ENCODE measurements at places on chromosomes 5 and 9.

DNA sequence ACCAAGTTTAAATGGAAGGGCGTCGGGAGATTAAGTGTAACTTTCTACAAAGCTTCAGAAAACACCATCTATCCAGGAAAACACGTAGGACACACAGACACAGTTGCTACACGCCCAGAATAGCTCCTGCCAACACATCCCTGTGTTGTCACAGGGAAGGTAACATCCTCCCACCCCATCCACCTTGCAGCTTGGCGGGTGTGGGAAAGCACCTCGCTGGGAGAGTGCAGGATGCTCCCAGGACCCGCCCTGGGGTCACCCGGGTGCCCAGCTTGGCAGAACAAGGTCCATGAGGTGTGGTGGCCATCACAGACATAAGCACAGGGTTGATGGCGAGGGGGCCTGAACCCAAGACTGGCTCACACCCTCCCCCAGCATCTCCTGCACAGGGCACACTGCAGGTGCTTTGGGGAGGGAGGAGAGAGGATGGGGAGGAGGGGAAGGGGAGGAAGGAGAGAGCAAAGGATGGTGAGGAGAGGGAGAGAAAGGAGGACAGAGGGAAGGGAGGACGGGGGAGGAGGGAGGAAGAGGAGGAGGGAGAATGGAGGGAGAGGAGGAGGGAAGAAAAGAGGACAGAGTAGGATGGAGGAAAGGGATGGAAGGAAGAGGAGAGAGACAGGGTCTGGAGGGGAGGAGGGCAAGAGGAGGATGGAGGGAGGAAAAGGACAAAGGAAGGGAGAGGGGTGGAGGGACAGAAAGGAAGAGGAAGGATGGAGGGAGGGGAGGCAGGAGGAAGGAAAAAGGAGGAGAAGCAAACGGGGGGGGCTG lies 37.2 kb downstream of the GOLM1 start:
- no peak for DNase-seq

DNA sequence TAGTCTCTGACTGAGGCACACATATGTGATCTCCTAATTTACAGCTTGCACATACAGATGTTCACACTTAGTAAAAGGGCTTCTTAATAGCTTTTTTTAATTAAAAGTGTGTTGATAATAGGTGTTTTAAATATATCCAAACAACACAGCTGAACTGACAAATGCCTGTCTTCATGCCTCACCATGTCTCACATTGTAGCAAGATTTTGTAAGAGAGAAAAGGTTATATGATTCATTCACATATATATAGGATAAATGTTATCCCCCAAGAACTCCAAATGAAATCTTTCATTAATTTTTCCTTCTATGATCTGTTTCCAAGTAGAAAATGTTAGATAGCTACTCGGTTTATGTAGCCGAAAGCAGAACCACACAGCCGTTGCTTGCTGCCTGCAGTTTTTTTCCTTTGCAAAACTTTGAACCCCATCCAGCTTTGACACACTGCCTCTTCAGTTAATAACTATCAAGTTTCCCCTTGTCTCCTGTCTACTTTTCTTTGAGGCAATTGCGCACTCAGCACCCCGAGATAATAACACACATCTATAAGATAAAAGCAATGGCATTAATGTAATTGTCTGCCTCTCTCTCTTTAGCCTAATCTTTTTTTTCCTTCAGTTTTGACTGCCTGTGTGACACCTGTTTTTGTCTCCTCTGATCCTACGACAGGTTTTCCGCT lies 299.2 kb downstream of the BNC2 start:
- DNase-seq: no peak

DNA sequence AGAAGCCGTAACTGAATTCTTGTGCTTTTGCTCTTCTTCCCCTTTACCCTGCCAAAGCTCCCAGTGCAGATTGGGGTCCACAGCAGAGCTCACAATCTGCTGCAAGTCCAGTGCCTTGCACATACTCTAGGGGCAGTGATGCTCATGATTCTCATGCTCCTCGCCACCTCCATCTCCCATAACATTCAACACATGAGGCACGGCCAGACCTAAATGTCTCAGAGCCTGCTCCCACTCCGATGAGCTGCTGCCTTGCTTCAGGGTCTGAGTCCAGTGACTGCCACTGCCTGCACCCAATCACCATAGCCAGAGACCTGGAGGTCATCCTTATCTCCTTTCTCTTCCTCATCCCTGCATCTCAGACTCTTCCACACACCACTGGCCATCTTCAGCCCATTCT lies 10.5 kb downstream of the CSF1R start:
- no peak for DNase-seq

DNA sequence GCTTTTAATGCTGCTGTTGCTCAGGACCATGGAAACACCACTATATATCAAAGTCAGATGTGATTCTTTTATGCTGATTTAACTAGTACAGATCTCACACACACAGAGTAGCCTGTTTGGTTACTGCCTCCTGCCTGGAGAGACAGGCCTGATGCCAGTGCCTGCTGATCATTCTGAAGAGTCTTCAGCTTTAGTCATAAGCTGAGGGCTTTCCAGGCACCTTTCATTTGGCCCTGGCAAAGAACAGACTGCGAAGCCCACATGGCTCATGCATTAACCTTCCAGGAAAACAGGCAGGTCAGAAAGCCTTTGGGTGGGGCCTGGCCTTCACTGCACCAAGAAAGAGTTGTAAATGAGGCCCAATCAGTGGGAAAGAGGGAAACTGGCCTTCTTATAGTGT lies 144.7 kb downstream of the SAXO1 start:
- DNase-seq: peak; percentile 25

DNA sequence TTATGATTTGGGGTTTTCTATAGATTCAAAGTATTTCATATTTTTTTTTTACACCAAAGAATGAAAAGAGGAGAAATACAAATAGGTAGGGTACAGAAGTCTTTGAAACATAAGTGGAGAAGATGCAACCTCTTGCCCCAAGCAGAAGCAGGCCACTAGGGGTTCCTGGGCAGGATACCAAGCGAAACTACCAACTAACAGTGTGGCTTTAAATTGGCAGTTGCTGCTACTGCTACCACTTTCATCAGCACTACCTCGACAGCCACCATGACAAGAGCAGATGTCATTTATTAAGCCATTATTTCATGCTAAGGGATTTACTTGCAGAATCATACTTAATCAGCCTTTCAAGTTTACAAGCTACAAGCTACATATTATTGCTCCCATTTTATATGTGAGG lies 288.1 kb downstream of the NR3C1 start:
- no peak for DNase-seq

DNA sequence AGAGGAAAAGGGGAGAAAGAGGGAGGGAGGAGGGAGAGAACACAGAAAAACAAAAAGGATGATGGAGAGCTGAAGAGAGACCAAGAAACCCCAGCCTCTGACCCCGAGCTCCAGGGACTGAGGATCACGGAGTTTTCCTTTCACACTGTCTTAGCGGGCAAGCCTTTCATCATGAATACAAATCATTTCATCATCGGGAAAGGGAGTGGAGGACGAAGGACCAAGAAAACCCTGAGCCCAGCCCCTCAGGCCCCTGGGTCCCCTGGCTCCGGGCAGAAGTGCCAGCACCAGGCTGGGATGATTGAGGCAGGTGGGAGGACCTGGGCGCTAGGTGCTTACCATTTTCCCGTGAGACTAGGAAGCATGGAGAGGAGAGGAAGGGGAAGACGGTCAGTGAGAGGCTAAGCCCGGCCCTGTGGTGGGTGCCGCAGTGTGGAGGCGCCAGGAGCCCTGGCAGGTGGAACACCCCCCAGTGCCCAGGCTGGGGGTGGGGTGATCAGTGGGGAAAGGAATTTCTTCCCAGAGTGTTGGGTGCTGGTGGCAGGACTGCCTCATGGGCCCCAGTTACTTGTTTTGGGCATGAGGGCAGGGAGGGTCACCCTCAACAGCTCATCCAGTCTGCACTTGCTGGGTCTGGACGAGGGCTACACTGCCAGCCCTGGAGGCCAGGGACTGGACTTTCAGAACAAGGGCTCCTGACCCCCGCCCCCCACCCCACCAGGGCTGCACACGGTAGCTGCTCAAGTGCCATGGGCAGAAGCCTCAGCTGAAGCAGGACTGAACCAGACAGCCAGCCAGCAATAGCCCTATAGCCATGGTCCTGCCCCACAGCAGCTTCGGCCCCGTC lies 49.0 kb upstream of the SARDH start:
- no peak for DNase-seq

DNA sequence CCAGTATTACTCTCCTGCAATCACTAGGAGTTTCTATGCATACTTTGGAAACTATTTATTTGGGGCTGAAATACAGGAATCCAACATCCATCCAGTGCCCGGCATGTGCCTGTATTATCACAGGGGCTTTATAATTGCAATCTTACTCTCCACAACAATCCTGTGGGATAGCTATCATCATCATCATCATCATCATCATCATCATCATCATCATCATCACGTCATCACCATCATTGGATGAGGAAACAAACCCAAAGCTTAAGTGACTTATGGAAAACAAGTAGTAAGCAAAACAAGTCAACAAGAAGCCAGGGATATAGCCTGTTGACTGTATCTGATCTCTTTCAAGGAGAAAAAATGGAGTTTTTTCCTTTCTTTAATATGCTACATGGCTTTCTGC lies 47.8 kb upstream of the FYB1 start:
- DNase-seq: no peak

- no peak for DNase-seq
Observed at GRCh38 chr5:122694884-122695283, 80.0 kb upstream of the SNX2 start.

GRCh38 chr9:113705928-113706519 lies 170.1 kb upstream of the ZNF618 start:
- no peak for DNase-seq

GRCh38 chr5:31396611-31397295 lies 135.1 kb downstream of the DROSHA start:
- DNase-seq: no peak

GRCh38 chr9:121551985-121552753 lies 52.5 kb upstream of the GGTA1 start:
- DNase-seq: no peak

- DNase-seq: no peak
Observed at GRCh38 chr9:136247947-136248637, 2.5 kb upstream of the QSOX2 start.

DNA sequence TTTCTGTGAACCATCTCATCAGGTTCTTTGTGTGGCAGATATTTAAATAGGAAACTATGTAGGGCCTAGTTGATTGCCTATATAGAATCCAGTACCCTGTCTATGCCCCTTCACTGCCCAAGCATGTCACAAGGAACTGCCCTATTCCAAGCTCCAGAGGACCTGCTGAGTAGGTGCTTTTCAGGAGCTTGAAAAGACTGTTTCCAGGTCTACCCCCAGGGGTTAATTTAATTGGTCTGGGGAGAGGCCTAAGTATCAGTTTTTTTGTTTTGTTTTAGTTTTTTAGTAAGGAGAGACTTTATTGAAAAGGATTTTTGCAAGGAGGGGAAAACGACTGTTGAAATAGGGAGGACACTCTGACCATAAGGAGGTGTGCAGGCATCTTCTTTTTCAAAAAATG lies 43.3 kb downstream of the EXOSC2 start:
- DNase-seq: no peak

- DNase-seq: peak; percentile 88
Observed at GRCh38 chr9:128275198-128276007, at the start of gene GOLGA2. Gene GOLGA2 (minus strand): TSS chr9:128276007. CDS start chr9:128275976, 31 bp downstream.

DNA sequence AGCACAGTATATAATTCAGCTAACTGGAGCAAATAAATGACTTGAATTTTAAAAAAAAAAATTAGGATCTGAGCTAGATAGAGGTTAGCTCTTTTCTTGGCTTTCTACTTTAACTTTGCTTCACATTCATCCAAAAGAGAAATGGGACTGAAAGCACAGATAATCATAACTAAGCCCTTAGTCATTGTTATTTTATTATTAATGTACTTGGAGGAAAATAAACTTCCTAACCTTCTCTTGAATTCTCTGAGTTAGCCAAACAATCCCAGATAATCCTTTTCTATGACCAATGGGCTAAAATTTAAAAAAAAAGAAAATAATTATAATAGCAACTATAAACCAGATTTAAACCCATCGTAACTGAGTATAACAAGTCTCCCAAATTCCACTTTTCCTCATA lies 57.6 kb upstream of the RASA1 start:
- DNase-seq: peak; percentile 5

DNA sequence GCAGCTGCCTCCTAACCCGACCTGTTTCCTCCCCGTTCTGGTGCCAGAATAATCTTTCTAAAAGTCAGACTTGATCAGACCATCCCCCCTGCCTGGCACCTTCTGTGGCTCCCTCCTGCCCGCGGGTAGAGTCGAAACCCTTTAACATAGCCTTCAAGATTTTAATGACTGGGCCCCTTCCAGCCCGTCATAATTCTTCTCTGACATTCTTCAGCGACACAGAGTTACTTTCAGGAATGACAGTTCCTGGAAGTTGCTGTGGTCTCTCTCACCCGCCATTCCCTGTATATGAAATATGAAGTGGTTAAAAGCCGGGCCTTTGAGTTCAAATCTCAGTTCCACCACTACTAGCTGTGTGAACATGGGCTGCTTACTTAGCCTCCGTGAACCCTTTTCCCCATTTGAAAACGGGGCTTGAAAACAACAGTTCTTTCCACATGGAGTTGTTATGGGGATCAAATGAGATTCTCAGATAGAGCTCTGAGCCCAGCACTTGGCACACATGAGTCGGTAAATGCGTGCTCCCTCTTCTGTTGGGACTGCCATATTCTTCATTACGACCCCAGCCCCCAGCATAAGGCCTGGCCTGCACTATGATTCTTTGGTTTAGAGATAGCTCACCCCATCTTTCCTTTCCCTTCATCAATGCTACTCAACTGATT lies 737 bp downstream of the NANS start:
- DNase-seq: no peak

GRCh38 chr5:159051421-159052282 lies 48.1 kb downstream of the EBF1 start:
- peak; percentile 47 for DNase-seq

DNA sequence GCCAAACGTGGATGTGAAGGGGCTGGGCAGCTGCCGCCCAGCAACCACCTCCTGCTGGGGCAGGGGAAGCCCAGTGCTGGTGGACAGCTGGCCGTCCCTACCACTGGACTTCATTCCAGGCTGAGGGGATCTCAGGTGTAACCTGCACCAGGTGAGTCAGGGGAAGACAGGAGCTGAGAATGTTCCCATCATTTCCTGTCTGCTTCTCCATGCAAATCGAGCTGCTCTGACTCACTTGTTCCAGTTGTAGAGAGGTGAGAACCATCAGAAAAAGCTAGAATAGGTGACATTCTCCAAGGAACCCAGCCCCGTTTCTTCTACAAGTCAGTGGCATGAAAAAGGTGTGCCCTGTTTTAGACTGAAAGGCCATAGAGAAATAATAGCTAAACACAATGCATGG lies 21.8 kb upstream of the BARX1 start:
- no peak for DNase-seq

GRCh38 chr5:96729156-96729555 lies 67.0 kb downstream of the CAST start:
- peak; percentile 41 for DNase-seq

- DNase-seq: no peak
Observed at GRCh38 chr5:168663276-168664004, 84.3 kb upstream of the PANK3 start.

GRCh38 chr5:139756971-139757370 lies 38.6 kb upstream of the PSD2 start:
- no peak for DNase-seq

- no peak for DNase-seq
Observed at GRCh38 chr5:119396030-119396664, 40.3 kb downstream of the TNFAIP8 start.

GRCh38 chr5:168311061-168311566 lies 19.7 kb downstream of the WWC1 start:
- no peak for DNase-seq

All from adipocyte (in vitro differentiated cells).